ENCODE measurements at places on chromosomes 7 and 10.

GRCh38 chr7:2566348-2566889 lies 7.6 kb downstream of the IQCE start:
- no peak for DNase-seq

GRCh38 chr10:89853781-89854191 lies 152.4 kb downstream of the KIF20B start:
- no peak for DNase-seq

- DNase-seq, result no peak
These were observed 73.9 kb downstream of the REEP3 start for GRCh38 chr10:63595072-63595471.

- DNase-seq, result no peak
These were observed 50.2 kb downstream of the FRMPD2 start for GRCh38 chr10:48224296-48224695.

- no peak for DNase-seq
These were observed 26.3 kb downstream of the GAD2 start for GRCh38 chr10:26242706-26243350.

DNA sequence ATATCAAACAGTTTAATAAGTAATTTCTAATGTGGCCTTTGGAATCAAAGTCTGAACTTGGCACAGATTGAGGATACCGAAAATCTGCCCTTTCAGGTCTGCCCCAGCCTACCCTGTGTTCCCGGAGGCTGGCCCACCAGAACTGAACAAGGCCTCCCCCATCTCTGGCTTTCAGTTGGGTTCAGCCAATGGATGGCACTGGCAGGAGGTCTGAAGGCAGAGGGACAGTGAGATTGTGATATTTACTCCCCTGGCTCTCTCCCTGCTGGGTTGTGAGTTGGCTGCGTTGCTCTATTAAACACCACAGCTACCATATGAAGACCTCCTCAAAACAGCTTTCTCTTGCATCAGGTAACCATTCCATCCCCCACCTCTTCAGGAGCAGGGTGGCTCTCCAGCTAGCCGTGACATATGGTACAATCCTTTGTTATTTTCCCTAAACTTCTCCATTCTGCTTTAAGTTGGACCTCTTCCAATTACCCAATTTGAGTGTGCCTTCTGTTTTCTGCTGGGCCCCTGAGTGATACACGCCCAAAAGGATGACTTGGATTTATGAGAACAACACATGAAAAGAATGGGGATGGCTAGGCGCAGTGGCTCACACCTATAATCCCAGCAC lies 28.1 kb downstream of the DNMBP start:
- DNase-seq, result no peak

Measured in ACHN (cell line).